Stimulated activated CD4-positive, alpha-beta T cell treated with anti-CD3 and anti-CD28 coated beads, Interleukin-1b, Interleukin-23, amount 100 ng/mL, for 24 hours (primary cell): ENCODE measurements at places on chromosomes 16 and 17.

DNA sequence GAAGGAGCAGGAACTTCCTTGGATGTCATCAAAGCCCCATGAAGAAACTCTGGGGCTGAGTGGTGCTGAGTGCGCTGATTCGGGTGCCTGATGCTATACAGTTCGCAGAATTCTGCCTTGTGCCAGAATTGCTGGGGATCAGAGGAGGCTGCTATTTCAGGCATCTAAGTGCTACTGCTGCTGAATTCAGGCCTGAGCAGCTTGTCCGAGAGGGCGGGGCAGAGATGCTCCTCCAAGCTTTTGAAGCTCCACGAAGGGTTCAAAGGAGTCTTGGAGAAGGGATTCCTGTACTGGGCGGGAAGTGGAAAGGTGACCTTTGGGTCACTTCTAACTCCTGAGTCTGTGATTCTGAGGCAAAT is 227.8 kb downstream of the CCDC182 start:
- no peak for DNase-seq

DNA sequence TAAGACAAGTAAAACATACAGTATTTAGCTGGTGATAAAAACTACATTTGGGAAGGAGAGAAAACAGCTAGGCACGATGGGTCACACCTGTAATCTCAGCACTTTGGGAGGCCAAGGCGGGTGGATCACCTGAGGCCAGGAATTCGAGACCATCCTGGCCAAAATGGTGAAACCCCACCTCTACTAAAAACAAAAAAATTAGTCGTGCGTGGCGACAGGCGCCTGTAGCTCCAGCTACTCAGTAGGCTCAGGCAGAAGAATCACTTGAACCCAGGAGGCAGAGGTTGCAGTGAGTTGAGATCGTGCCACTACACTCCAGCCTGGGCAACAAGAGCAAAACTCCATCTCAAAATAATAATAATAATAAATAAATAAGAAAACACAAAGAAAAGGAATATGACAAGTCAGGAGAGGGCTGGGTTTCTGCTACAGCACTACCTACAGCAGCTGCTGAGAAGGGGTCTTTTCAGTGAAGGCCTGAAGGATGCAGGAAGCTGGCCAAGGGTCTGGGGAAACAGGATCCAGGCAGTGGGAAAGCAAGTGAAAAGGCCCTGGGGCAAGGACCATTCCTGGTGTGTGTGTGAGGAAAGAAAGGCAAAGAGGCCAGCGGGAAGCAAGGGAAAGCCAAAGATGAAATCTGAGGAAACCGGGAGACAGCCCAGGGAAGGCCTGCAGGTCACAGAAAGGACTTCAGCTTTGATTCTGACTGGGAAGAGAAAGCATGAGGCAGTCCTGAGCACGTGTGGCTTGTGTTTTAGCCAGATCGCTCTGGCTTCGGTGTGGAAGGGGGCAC is 10.6 kb downstream of the MBTPS1 start:
- no peak for DNase-seq

GRCh38 chr17:56985371-56986162 is 7.6 kb downstream of the SCPEP1 start:
- no peak for DNase-seq

DNA sequence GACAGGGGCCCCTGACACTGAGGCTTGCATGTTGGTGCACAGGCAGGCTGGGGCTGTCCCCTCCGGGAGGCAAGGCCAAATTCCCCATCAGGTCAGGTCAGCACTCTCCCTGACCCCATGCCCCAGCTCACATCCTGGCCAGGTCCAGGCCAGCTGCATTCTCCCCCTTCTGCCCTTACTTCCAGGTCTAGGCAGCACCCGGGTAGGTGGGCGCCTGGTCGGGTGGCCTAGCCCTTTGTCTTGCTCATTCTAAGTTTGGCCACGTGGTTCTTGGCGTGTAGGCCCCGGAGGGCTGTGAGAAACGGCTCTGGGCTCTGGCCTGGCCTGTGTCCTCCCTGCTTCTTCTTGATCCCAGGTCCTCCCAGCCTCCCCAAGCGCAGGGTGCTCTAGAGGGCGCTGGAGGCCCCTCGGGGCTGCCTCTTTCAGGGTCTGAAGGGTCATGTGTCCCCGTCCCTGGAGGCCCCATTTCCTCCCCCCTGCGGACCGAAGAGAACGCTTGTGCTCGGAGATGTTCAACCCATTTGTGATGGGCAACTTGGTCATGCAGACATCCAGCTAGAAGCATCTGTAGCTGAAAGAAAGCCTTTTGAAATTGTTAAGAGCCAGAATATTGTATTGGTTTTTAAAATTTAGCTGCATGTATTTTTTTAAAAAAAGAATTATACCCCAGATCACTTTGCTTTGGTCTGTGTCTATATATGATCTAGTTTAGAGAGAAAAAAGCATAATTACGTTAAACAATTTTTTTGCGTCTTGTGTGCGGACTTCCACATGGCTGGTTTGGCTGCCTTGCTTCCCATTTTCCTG is 6.7 kb downstream of the BAHCC1 start:
- no peak for DNase-seq
